Stimulated activated CD8-positive, alpha-beta memory T cell treated with anti-CD3 and anti-CD28 coated beads, Interleukin-4, amount 100 ng/mL, for 48 hours (primary cell): ENCODE measurements at places on chromosomes 1 and 21.
A peak's percentile ranks its signal among the peaks of the same experiment; 100 is the strongest.

- peak; percentile 49 for DNase-seq
Measured at GRCh38 chr1:225468270-225469020, 40.6 kb upstream of the LBR start.

DNA sequence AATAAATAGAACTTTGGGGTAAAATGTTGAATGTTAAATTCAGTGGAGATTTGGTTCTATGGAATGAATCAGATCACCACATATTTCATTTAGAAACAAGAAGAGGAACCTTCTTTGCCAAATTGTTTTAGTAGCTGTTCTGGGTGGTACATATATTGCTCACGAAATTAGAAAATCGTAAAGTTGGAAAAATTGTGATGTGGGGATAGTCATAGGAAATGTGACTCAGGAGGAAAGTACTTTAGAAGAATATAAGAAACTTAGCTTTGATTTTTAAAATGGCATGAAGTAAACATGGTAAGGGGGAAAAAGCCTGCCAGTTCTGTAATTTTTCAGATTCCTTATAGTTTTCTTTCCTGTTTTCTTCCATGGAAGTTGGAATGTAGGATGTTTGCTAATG lies 27.4 kb downstream of the RRP15 start:
- DNase-seq: no peak

DNA sequence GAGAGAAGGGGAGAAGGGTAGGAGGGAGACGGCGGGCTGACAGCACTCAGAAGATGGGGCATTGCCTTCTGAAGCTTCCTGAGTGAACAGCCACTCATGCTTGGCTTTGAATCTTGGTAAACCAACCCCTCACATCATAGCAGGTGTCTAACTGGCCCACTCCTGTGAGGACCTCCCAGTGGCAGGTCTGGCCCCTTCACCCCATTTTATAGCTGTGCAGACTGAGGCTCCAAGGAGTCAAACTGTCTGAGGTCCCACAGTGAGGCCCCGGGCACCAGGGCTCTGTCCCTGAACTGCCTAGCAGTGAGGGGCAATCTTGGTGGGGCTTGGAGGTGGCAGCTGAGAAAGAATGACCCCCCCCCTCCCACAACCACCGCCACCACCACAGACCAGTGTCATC lies 41.0 kb downstream of the SDC3 start:
- DNase-seq: no peak

- DNase-seq: no peak
Measured at GRCh38 chr1:108512239-108513043, 47.5 kb upstream of the EEIG2 start.

- no peak for DNase-seq
Measured at GRCh38 chr1:155893389-155894142, 17.6 kb downstream of the RIT1 start.

- DNase-seq: no peak
Measured at GRCh38 chr1:225737866-225738265, 39.8 kb upstream of the SRP9 start.

GRCh38 chr1:150555971-150556865 lies 7.0 kb downstream of the ADAMTSL4 start:
- DNase-seq: no peak

DNA sequence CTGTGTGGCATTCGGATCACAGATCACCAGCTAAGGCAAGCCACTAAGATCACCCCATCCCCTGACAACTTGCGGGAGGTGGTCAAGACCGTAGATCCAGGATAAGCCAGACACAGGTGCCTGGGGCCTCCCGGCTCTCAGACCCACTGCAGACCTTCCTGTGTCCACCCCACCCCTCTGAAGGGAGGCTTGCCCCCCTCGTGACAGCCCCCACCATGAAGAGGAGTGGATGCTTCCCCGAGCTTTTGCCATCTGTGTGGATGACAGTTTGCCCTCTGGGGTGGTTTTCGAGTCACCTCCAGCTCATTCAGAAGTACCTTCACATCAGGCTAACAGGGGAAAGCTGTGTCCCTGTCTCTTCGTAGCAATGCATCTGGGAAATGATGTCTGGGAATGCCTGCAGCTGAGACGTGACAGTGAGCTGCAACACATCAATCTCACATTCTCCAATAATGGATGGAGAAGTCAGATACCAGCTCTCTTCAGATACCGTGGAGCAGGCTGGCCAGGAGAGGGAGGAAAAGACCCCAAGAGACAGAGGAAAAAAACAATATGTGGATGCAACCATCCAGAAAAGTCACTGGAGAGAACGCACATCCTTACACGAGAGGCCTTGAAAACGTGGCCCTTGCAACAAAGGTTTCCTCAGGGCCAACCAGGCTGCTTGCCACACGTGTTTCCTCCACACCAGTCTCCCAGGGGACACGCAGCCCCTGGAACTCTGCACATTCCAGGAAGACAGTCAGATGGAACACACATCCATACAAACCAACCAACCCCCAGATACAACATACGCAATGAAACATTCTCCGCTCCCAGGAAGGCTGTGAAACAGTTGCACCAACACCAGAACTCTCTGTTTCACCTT lies 20.4 kb upstream of the FHAD1 start:
- DNase-seq: no peak

- no peak for DNase-seq
Measured at GRCh38 chr21:33207449-33208149, 22.1 kb upstream of the IFNAR2 start.

DNA sequence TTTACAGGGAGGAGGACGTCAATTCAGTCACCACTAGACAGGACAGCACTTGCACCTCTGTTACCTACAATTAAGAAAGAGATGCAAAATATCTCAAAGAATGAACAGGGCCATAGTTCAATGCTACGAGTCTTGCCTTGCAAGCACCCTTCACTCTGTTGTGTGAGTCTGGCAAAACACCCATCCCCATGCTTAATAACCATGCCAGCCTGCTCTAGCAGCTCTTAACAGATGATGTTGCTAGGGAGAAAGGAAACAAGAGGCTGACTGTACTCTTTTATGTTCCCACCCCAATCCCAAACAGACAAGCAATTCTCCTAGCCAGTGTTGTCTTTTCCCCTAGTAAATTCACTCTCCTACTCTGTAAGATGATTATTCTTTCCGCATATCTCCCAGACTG lies 5.3 kb downstream of the CBR1 start:
- no peak for DNase-seq

DNA sequence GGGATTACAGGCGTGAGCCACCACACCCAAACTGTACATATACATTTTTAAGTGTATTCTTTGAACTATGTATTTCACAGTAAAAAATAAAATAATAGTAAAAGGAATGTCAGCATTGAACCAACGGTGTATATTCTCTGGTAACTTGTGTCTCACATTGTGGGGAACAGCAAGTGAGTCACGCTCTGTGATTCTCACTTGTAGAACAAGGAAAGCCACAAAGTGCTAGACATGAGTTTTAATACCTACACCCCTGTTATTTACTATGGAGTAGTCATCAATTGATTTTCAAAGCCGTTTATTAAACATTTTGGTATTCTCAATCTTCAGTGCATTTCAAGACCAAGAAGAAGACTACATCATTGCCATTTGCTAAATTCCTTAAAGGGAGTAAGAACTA lies 197.2 kb downstream of the GPATCH2 start:
- DNase-seq: no peak

GRCh38 chr1:240936911-240937668 lies 325.1 kb upstream of the GREM2 start:
- DNase-seq: no peak

DNA sequence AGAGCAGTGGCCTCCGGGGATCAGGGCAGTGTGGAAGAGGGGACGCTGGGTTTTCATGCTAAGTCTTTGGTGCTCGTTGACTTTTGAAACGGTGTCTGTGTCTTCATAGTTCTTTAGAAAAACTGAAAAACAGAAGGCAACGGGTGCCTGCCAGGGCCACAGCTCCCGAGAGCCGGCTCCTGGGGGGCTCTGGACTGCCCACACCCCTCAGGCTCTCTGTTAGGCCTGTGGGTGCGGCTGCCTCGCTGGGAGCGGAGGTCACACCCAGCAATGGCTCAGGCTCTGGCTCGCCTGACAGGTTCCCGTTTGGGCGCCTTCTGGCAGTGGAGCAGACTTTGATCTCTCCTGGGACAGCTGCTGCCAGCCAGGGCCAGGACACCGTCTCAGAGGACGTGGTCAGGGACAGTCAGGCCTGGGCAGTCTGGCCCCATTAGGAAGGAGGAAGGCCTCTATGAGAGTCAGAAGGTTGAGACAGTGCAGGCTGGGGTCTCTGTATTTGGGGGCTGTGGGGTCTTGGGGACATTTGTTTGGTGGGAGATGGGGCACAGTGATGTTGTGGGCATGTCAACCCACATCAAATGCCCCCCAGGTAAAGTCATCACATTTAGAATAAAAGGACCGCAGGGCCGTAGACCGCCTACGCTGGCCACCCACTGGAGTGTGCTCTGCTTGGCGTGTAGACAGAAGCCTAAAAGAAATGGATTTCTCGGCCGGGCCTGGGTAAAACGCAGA lies 5.6 kb downstream of the ARHGEF16 start:
- DNase-seq: no peak

DNA sequence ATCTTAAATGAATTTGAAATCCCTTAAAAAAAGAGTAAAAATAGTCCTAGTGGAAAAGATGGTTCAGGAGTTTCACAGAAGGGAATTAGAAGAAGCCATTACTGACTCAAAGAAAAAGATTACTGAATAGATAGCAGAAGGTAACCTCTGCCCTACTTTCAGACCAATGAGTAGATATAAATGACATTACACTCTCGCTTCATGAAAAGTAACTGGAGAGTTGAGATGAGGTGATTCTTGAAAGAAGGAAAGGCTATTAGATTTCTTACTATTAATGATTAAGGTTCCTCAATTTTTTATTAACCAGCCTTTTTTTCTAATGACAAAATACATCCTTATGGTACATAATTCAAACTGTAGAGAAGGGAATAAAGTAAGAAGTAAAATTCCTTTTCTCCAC lies 28.3 kb downstream of the CCN1 start:
- DNase-seq: no peak

GRCh38 chr21:46661642-46662366 lies 26.3 kb downstream of the PRMT2 start:
- no peak for DNase-seq

GRCh38 chr1:198934901-198935305 lies 296.1 kb downstream of the PTPRC start:
- DNase-seq: peak; percentile 54

GRCh38 chr1:71357708-71358107 lies 276.9 kb upstream of the ZRANB2 start:
- no peak for DNase-seq

- DNase-seq: no peak
Measured at GRCh38 chr1:51753969-51754368, 124.6 kb downstream of the NRDC start.

- peak; percentile 84 for DNase-seq
Measured at GRCh38 chr1:38028105-38028591, 15.6 kb downstream of the UTP11 start.

DNA sequence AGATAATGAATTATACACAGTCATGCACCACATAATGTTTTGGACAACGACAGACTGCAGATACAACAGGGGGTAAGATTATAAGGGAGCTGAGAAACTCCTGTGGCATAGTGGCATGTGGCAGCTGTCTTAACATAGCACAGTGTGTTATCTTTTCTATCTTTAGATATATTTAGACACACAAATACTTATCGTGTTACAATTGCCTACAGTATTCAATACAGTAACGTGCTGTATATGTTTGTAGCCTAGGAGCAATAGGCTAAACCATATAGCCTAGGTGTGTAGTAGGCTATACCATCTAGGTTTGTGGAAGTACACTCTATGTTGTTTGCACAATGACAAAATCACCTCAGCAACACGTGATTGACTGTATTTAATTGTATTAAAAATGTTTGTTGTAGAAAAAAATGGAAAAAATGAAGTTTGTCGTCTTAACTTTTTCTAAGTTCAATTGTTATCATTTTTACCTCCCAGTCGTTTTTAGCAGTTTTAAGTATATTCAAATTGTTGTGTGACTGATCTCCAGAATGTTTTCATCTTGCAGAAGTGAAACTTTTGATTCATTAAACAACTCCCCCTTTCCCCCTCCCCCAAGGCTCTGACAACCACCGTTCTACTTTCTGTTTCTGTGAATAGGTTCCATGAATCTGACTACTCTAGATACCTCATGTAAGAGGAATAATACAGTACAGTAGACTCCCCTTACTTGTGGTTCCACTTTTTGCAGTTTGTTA lies 351.0 kb upstream of the B3GALT2 start:
- DNase-seq: peak; percentile 73
